ENCODE measurements at places on chromosomes 2 and 18. TPM values are rescaled to one million over a fixed set of nuclear protein-coding genes. Genes with fewer than 3 reads are reported as not detected.
A peak's percentile ranks its signal among the peaks of the same experiment; 100 is the strongest.

GRCh38 chr2:85728883-85729824 lies 24.6 kb upstream of the ATOH8 start:
- H3K4me3 ChIP-seq = no peak overlapping the region
- DNase-seq = peak; percentile 96
- no peak overlapping the region for H3K27ac ChIP-seq
- H3K36me3 ChIP-seq = no peaks in the 10 kb centered on the region
- peaks cover 26% of the 10 kb centered on the region for H3K27me3 ChIP-seq

- H3K4me1 ChIP-seq = peaks cover 55% of the 10 kb centered on the region
- peaks cover 4% of the 10 kb centered on the region for H3K27me3 ChIP-seq
- DNase-seq = no peak
Measured at GRCh38 chr2:223772363-223772762, 65.0 kb downstream of the AP1S3 start.

The PDE1A gene
- total RNA-seq = 1.9 TPM

The FBLN7 gene
- 1.9 TPM for total RNA-seq

The REG3A gene
- not detected for total RNA-seq

The COL3A1 gene
- 7,584 TPM for total RNA-seq

GRCh38 chr2:112623913-112624777 lies 21.6 kb upstream of the SLC20A1 start:
- H3K27me3 ChIP-seq = peaks cover 5% of the 10 kb centered on the region
- no peak for DNase-seq
- no peaks in the 10 kb centered on the region for H3K36me3 ChIP-seq
- no peak overlapping the region for H3K4me3 ChIP-seq
- H3K27ac ChIP-seq = no peak overlapping the region

DNA sequence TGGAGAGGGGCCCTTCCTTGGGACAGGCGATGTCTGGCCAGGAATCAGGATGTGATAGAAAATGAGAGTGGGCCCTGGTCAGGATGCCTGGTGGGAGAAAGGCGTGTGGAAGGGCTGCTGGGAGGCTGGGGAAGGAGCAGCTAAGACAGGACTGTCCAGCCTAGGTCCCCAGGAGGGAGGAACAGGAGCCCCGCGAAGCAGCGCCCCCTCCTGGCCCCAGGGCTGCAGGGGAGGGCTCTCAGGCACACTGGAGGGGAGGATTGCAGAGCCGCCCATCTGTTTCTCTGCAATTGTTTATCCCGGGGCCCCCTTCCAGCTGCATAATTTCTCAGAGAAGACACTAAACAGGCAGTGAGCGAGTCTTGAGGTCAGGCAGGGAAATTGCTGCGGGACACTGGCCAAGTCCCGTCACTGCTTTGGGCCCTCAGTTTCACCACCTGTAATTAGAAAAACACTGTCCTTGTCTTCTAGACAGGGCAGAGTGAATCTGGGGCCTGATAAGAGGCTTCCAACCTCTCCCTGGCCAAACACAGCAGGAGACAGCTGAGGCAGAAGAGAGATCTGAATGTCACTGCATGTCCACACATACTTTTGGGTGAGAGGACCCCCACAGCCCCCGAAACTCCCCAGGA lies 3.9 kb upstream of the NPPC start:
- H3K27ac ChIP-seq = no peak overlapping the region
- no peak overlapping the region for H3K4me3 ChIP-seq
- peak; percentile 38 for DNase-seq

The CABLES1 gene
- total RNA-seq = 11.3 TPM

The ZNF514 gene
- total RNA-seq = 38.0 TPM

The CRYGC gene
- not detected for total RNA-seq

GRCh38 chr2:8850845-8851487 lies 13.6 kb upstream of the KIDINS220 start:
- no peak for DNase-seq
- no peaks in the 10 kb centered on the region for H3K36me3 ChIP-seq
- H3K27me3 ChIP-seq = no peaks in the 10 kb centered on the region
- H3K4me3 ChIP-seq = no peak overlapping the region
- peaks cover 19% of the 10 kb centered on the region for H3K4me1 ChIP-seq

- H3K36me3 ChIP-seq = no peaks in the 10 kb centered on the region
- no peak for DNase-seq
- H3K4me1 ChIP-seq = peaks cover 3% of the 10 kb centered on the region
- no peak overlapping the region for H3K27ac ChIP-seq
- no peaks in the 10 kb centered on the region for H3K27me3 ChIP-seq
Measured at GRCh38 chr18:44229693-44230108, 451.0 kb upstream of the SETBP1 start.

GRCh38 chr2:230012267-230012884 lies 56.3 kb downstream of the SLC16A14 start:
- no peak for DNase-seq
- peaks cover 9% of the 10 kb centered on the region for H3K36me3 ChIP-seq
- H3K27me3 ChIP-seq = no peaks in the 10 kb centered on the region
- no peaks in the 10 kb centered on the region for H3K4me1 ChIP-seq

- peaks cover 51% of the 10 kb centered on the region for H3K4me1 ChIP-seq
- H3K27ac ChIP-seq = no peak overlapping the region
- H3K4me3 ChIP-seq = no peak overlapping the region
- no peaks in the 10 kb centered on the region for H3K27me3 ChIP-seq
- no peaks in the 10 kb centered on the region for H3K36me3 ChIP-seq
Measured at GRCh38 chr2:36698993-36699392, 2.5 kb downstream of the VIT start.

DNA sequence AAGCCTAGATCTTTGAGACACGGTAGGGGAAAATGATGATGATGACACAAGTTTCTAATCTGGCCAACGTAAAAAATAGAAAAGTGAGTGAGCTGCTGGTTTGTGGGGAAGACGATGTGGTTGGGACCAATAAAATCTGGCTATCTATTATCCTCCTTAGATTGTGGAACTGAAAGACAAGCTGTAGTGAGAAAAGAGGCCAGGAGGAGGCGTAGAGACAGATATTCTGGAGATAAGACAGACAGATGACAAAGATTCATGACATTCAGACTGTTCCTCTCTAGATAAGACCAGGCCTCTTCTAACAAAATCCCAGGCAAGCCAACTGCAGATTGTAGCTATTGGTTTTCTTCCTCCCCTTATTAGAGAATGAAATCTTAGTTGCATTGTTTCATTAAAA lies 376.3 kb upstream of the UBE2E3 start:
- H3K4me3 ChIP-seq = no peak overlapping the region
- H3K27ac ChIP-seq = no peak overlapping the region
- peaks cover 9% of the 10 kb centered on the region for H3K27me3 ChIP-seq
- no peaks in the 10 kb centered on the region for H3K36me3 ChIP-seq
- no peak for DNase-seq

- H3K27me3 ChIP-seq = no peaks in the 10 kb centered on the region
- no peak overlapping the region for H3K27ac ChIP-seq
- H3K4me3 ChIP-seq = no peak overlapping the region
- DNase-seq = no peak
- peaks cover 27% of the 10 kb centered on the region for H3K36me3 ChIP-seq
Measured at GRCh38 chr2:105382177-105382576, 16.7 kb downstream of the FHL2 start.

The CDH19 gene
- total RNA-seq = not detected

- H3K27ac ChIP-seq = peak overlapping the region; percentile 53
- no peaks in the 10 kb centered on the region for H3K27me3 ChIP-seq
- DNase-seq = no peak
- peaks cover 13% of the 10 kb centered on the region for H3K4me1 ChIP-seq
- no peaks in the 10 kb centered on the region for H3K36me3 ChIP-seq
Measured at GRCh38 chr18:54238173-54238936, 13.9 kb upstream of the MBD2 start.

GRCh38 chr2:55109219-55109891 lies 59.1 kb upstream of the RTN4 start:
- H3K27ac ChIP-seq = no peak overlapping the region
- H3K4me3 ChIP-seq = no peak overlapping the region
- no peak for DNase-seq
- no peaks in the 10 kb centered on the region for H3K27me3 ChIP-seq
- H3K36me3 ChIP-seq = no peaks in the 10 kb centered on the region
- peaks cover 23% of the 10 kb centered on the region for H3K4me1 ChIP-seq

GRCh38 chr2:25920786-25921415 lies 42.6 kb upstream of the ASXL2 start:
- H3K27me3 ChIP-seq = no peaks in the 10 kb centered on the region
- no peak overlapping the region for H3K4me3 ChIP-seq
- H3K4me1 ChIP-seq = no peaks in the 10 kb centered on the region
- no peaks in the 10 kb centered on the region for H3K36me3 ChIP-seq

The CCDC150 gene
- 18.0 TPM for total RNA-seq

The CPS1 gene
- 7.5 TPM for total RNA-seq

The BBS5 gene
- 11.4 TPM for total RNA-seq

The FRZB gene
- total RNA-seq = 13.0 TPM

The MBOAT2 gene
- total RNA-seq = 54.2 TPM

The SP5 gene
- 2.7 TPM for total RNA-seq

The GAL3ST2 gene
- total RNA-seq = 0.86 TPM

The SLC9A4 gene
- total RNA-seq = 0.11 TPM

DNA sequence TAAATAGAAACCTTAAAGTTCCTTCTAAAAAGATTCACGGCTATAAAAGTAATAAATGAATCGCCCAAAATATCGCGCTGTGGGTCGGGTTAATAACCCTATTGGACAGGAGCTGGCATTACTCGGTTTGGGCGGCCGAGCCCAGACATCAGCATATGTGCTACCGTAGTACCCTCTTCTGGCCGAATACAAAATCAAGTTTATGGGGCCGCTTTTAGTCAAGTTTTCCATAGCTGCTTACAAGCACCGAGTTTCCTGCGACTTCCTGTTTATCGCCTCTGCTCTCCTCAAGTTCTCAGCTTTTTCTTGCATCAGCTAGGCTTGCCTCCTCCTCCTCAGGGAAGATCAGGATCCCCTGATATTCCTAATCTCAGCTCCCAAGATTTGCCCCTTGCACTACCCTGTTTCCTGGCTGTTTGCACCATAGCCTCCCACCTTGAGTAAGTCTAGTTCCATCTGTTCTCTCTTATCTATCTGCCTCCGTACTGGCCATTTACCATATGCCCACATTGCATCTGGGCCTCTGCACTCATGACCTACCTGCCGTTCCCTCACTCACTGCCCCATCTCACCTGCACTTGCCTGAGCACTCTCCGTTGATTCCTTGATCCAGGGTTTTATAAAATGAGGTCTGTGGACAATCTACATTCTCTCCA lies 56.1 kb downstream of the SLC35F5 start:
- H3K4me1 ChIP-seq = peaks cover 2% of the 10 kb centered on the region
- peaks cover 6% of the 10 kb centered on the region for H3K36me3 ChIP-seq
- DNase-seq = no peak

Data from mesothelial cell of epicardium (in vitro differentiated cells).